Mesendoderm (in vitro differentiated cells): ENCODE measurements at places on chromosomes 4 and X.

DNA sequence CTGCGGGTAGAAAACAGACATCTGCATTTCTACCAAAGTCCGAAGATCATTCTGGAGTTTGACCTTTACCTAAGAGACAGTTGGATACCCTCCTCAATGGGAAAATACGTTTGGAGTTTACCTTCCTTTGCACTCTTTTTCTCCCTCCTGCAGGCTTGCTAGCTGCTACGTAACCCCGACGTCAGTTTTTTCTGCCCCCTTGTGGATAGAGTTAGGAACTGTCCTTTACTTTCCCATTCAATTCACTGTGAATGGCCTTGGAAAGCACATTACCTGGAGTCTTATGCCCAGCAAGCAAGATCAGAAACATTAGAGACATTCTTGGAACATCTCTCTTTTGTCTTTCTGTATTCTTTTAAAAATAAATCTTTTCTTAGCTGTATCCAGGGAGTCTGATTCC is 250.7 kb downstream of the NAP1L3 start:
- no peaks in the 10 kb centered on the region for H3K4me1 ChIP-seq
- H3K27me3 ChIP-seq, result no peaks in the 10 kb centered on the region
- DNase-seq, result peak; percentile 64
- H3K36me3 ChIP-seq, result no peaks in the 10 kb centered on the region
- no peak overlapping the region for H3K4me3 ChIP-seq
- H3K27ac ChIP-seq, result no peak overlapping the region

- no peaks in the 10 kb centered on the region for H3K4me1 ChIP-seq
- H3K27me3 ChIP-seq, result no peaks in the 10 kb centered on the region
- H3K4me3 ChIP-seq, result no peak overlapping the region
- peak; percentile 71 for DNase-seq
- no peak overlapping the region for H3K27ac ChIP-seq
Measured at GRCh38 chrX:8364369-8365141, 100.1 kb upstream of the VCX3B start.

- no peak overlapping the region for H3K4me3 ChIP-seq
- no peaks in the 10 kb centered on the region for H3K36me3 ChIP-seq
- H3K4me1 ChIP-seq, result no peaks in the 10 kb centered on the region
- H3K27me3 ChIP-seq, result no peaks in the 10 kb centered on the region
- H3K27ac ChIP-seq, result no peak overlapping the region
Measured at GRCh38 chr4:10130178-10130888, 13.7 kb upstream of the WDR1 start.

DNA sequence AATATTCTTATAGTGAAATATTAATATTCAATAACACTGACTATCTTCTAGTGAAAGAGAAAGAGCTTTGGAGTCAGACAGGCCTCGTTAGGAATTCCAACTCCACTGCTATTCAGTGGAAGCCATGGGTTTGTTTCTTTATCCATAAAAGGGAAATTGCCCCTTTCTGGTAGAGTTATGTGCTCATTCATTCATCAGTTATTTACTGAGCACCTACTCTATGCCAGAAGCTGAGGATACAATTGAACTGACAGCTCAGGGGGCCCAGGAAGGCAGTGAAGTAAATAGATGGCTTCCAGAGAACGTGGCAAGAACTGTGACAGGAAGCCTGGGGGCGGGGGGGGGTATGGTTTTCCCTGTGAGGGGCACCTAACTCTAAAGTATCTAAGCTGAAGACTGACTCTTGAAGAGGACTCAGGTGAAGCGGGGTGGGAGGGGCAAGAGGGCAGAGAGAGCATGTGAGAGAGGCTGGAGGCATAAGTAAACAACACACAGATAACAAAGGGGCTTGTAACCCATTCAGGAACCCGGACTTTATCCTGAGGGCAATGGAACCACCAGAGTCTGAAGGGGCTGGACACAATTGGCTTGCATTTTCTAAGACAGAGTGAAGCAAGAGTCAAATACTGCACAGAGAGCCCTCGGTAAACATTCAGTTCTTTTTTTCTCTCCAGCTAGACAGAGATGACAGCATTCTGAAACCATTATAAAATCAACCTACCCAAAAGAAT is 20.3 kb downstream of the ANXA5 start:
- peak; percentile 45 for DNase-seq
- H3K27ac ChIP-seq, result no peak overlapping the region
- no peaks in the 10 kb centered on the region for H3K27me3 ChIP-seq
- peaks cover 10% of the 10 kb centered on the region for H3K36me3 ChIP-seq
- H3K4me1 ChIP-seq, result no peaks in the 10 kb centered on the region

- H3K36me3 ChIP-seq, result no peaks in the 10 kb centered on the region
- no peaks in the 10 kb centered on the region for H3K4me1 ChIP-seq
- no peak overlapping the region for H3K27ac ChIP-seq
- no peaks in the 10 kb centered on the region for H3K27me3 ChIP-seq
Measured at GRCh38 chrX:69031181-69031580, 134.1 kb downstream of the PJA1 start.

DNA sequence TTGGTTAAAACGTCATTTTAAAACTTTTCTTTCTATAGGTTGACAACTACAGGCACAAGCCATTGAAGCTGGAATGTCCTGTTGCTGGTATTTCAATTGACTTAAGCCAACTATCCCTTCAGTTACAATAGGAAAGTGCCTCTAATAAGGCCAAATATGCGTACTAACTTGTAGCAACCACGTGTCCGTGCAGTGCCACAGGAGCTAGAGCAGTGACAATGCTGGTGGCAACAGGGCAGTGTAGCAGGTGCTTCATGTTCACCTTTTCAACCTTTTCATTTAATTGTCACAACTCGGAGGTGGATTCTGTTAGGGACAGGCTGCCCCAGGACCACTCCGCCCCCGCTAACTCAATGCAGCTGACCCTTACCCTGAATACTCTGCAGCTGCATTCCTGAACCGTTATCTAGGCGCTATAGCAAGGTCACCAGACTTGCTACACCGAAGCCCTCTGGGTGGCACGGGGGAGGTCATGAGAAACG is 37.7 kb downstream of the ERVMER34-1 start:
- no peaks in the 10 kb centered on the region for H3K27me3 ChIP-seq
- peak; percentile 54 for DNase-seq
- no peak overlapping the region for H3K27ac ChIP-seq
- H3K4me3 ChIP-seq, result peak overlapping the region; percentile 96

GRCh38 chr4:96347582-96347981 is 507.7 kb downstream of the PDHA2 start:
- no peaks in the 10 kb centered on the region for H3K27me3 ChIP-seq
- no peak overlapping the region for H3K27ac ChIP-seq
- H3K4me1 ChIP-seq, result no peaks in the 10 kb centered on the region
- DNase-seq, result no peak
- H3K36me3 ChIP-seq, result no peaks in the 10 kb centered on the region
- no peak overlapping the region for H3K4me3 ChIP-seq

GRCh38 chrX:15468036-15468435 is 25.1 kb downstream of the PIR start:
- no peaks in the 10 kb centered on the region for H3K4me1 ChIP-seq
- H3K36me3 ChIP-seq, result no peaks in the 10 kb centered on the region
- H3K4me3 ChIP-seq, result no peak overlapping the region

GRCh38 chr4:101724093-101724492 is 66.4 kb upstream of the BANK1 start:
- no peak overlapping the region for H3K27ac ChIP-seq
- no peaks in the 10 kb centered on the region for H3K4me1 ChIP-seq
- no peak overlapping the region for H3K4me3 ChIP-seq
- H3K36me3 ChIP-seq, result no peaks in the 10 kb centered on the region
- no peak for DNase-seq
- no peaks in the 10 kb centered on the region for H3K27me3 ChIP-seq

DNA sequence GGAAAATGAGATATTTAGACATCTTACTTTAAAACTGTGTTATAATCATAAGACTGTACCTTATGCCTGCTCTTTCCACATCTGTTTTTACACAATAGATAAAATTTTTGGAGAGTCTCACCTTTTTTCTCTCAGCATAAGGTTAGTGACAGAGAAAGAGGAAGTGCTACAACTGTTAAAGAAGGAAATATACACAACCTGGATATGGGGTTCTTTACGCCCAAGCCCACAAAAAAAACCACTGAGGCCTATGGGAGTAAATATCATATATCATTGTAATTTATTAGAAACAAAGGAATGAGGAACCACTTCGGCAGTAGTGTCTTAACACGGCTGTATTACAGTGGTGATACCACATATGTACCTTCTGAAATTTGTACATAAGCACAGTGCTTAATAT is 265.9 kb upstream of the GK2 start:
- no peak overlapping the region for H3K4me3 ChIP-seq
- no peak for DNase-seq
- H3K4me1 ChIP-seq, result no peaks in the 10 kb centered on the region
- H3K27ac ChIP-seq, result no peak overlapping the region
- no peaks in the 10 kb centered on the region for H3K27me3 ChIP-seq

GRCh38 chr4:113745711-113746110 is 15.8 kb downstream of the CAMK2D start:
- H3K27me3 ChIP-seq, result no peaks in the 10 kb centered on the region
- H3K4me1 ChIP-seq, result peaks cover 7% of the 10 kb centered on the region
- H3K36me3 ChIP-seq, result no peaks in the 10 kb centered on the region
- H3K4me3 ChIP-seq, result no peak overlapping the region
- DNase-seq, result no peak

DNA sequence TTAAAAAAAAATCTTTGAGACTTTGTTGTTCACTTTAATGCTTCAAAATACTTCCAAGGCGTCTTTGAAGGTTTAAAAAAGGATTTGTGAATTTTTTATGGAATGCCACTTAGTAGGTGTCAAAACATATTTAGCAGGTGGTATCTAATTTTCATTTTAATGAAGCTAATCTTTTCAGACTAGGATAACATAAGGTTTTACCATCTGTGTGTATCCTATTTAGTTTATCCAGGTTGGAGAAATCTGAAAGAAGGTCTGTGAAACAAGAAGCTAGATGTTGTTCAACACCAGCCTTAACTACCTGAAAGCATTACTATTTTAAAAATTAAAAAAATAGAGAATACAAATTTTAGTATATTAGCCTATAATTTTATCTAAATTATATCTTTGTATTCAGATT is 193.4 kb downstream of the GRID2 start:
- no peak for DNase-seq
- no peaks in the 10 kb centered on the region for H3K36me3 ChIP-seq
- H3K27me3 ChIP-seq, result no peaks in the 10 kb centered on the region
- no peak overlapping the region for H3K4me3 ChIP-seq
- no peak overlapping the region for H3K27ac ChIP-seq

DNA sequence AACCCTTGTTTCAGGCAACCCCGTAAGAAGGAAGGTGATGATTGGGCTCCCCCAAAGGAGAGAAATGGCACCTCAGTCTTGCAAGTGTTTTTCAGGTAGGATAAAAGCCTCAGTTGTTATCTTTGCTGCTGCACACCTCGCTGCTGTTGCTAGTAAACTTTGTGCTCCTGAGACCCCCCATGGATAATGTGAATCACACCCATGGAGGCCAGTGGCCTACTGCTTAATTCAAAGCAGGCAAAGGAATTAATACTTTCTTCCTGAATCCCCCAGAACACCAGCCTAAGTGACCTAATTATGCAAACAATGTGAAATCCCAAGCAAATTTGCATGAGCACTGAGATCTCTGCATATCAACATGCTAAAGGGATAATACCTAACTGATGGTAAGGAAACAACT is 337.5 kb downstream of the GRIA2 start:
- no peaks in the 10 kb centered on the region for H3K27me3 ChIP-seq
- H3K36me3 ChIP-seq, result no peaks in the 10 kb centered on the region
- H3K4me3 ChIP-seq, result no peak overlapping the region
- H3K27ac ChIP-seq, result no peak overlapping the region
- DNase-seq, result peak; percentile 73
- no peaks in the 10 kb centered on the region for H3K4me1 ChIP-seq

DNA sequence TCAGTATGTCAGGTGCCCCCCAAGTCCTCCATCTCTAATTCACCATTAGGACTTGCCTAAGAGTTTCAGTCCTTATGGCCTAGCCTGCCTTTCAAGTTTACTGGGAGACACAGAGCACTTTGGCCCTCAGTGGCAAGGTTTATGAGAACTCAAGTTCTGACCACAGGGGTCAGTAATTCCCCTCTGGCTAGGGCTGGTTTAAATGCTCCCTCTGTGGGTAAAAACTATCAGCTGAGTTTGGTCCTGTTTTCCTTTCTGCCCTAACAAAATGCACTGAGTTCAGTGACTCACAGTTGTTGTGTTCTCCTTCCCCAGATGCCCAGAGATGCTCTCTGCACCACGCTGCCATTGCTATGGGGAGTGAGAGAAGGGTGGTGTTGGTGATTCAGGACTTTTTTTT is 163.2 kb downstream of the RELL1 start:
- H3K4me1 ChIP-seq, result no peaks in the 10 kb centered on the region
- no peak overlapping the region for H3K4me3 ChIP-seq
- no peak overlapping the region for H3K27ac ChIP-seq

- H3K4me1 ChIP-seq, result no peaks in the 10 kb centered on the region
- no peaks in the 10 kb centered on the region for H3K27me3 ChIP-seq
- no peak for DNase-seq
- no peaks in the 10 kb centered on the region for H3K36me3 ChIP-seq
Measured at GRCh38 chrX:107599450-107599861, 28.9 kb upstream of the PRPS1 start.

DNA sequence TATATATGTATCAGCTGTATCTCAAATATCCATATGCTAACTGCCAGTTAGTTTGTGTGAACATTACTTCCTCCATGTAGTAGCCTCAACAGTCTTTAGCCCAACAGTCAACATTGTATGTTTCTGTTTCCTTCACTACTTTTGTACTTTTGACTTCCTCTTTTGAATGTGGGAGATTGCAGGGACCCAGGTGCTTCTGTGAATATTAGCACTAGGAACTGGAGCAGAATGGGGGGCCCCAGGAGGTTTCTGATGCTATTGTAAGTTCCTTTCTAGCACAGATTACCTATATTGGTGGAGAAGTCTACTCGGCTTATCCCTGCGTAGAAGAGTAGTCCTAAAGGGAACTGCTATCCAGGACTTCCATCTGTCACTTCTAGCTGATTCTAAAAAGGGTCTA is 2.3 kb downstream of the PLAC8 start:
- H3K4me3 ChIP-seq, result no peak overlapping the region
- H3K27ac ChIP-seq, result no peak overlapping the region
- no peaks in the 10 kb centered on the region for H3K27me3 ChIP-seq
- H3K36me3 ChIP-seq, result no peaks in the 10 kb centered on the region

DNA sequence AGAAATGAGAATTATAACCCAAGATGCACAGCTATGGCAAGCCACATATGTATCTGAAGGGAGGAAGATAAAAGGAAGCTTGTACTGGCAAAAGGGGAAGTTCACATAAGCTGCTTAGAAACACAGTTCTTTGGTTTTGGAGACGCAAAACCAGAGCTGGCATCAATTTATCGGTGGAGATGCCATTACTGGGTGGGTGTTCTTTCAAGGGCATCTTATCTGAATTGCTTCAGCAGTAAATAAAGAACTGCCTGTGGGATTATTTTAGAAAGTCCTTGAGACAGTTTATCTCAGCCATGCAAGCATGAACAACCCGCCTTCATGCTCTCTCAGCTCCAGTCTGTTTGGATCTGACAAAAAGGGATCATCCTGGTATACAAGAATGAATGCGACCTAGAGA is 60.8 kb downstream of the DDX60 start:
- no peak overlapping the region for H3K4me3 ChIP-seq
- no peaks in the 10 kb centered on the region for H3K4me1 ChIP-seq
- no peak for DNase-seq
- no peak overlapping the region for H3K27ac ChIP-seq
- H3K36me3 ChIP-seq, result no peaks in the 10 kb centered on the region
